H54 (cell line): ENCODE measurements at places on chromosomes 2 and 18.

GRCh38 chr2:140529706-140530105 is 1601.1 kb downstream of the LRP1B start:
- DNase-seq, result no peak

DNA sequence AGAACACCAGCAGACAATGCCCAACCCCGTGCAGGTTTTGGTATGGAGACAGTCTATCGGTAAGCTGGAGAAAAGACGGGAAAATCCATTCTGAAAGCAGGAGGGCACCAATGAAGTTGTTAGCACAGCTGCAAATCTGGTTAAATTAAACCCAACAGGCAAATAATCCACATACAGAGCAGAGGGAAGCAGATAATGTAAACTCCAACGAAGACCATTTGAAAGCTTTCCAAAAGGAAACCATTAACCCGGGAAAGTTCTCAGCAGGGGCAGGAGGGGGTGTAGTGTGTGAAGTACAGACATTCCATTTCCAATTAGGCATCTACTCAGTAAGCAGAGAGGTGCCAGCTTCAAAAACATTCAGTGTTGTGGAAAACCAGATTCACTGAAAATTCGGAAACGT is 10.3 kb downstream of the EDAR start:
- no peak for DNase-seq

DNA sequence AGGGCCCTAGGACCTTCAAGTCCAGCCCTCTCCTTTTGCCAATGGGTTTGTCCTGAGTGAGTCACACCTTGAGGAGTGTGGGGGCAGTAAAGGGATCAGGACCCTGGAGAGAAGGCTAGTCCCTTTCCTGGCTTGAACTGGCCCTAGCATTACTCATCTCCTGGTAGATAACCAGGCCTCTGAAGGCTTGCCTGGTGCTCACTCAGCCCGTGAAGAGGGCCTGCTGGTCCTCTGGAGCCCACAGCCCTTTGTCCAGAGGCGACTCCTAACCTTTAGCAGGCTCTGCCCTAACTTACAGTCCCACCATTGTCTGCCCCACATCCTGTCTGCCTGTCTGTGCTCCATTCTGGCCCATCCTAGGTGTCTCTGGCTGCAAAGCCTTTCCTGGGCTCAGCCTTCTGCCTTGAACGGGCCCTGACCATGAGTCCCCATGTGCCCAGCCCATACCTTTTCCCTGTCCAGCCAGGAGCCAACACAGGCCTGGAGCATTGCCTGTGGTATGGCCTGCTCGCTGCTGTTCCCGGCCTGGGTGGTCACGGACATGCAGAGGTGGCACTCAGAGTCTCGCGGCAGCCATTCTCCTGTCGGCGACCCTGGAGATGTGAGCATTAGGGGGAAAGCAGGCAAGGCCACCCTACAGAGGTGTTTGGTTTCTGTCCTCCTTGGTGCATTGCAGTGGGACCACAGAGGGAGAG is 5.0 kb downstream of the SFTPB start:
- peak; percentile 89 for DNase-seq

GRCh38 chr2:234571620-234572407 is 74.9 kb upstream of the ARL4C start:
- no peak for DNase-seq

DNA sequence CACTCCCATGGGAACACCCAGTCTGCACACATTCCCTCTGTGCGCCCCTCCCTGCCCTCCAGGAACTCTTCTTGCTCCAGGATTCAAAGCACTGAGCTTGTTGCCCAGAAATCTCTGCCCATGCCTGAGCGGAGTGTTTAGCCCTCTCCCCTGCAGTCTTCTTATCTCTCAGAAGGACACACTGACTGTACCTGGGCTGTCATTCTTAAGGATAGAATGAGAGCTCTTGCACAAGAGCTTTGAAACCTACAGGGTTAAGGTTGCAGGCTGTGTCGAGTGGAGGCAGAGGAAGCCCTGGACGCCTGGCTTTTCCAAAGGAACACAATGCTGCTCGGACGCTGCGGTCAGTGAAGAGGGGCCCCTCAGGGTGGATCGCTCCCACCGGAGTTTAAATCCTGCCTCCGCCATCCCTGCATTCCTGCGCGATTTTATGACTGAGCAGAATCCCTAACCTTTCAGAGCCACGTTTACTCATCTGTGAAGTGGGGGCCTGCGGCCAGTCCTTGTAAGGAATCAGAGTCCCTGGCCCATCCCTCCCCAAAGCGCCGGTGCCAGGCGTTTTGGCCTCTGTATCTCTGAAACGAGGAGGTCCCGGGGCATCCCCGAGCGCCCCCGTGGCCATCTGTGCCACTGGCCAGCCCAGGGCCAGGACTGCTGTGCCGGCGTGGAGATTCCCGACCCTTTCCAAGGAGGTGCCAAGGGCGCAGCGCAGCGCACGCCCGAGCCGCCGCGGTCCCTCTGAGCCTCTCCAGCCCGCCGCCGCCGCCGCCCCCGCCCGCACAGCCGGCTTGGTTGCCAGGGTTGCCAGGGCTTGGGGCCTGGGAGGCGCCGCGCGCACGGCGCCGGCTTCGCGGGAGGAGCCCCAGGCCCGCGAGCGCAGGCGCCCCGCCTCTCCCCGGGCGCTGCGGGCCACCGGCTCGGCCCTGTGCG is 58.9 kb downstream of the FAM168B start:
- DNase-seq, result no peak

- DNase-seq, result no peak
Observed at GRCh38 chr18:61662726-61663125, 230.1 kb downstream of the RNF152 start.

DNA sequence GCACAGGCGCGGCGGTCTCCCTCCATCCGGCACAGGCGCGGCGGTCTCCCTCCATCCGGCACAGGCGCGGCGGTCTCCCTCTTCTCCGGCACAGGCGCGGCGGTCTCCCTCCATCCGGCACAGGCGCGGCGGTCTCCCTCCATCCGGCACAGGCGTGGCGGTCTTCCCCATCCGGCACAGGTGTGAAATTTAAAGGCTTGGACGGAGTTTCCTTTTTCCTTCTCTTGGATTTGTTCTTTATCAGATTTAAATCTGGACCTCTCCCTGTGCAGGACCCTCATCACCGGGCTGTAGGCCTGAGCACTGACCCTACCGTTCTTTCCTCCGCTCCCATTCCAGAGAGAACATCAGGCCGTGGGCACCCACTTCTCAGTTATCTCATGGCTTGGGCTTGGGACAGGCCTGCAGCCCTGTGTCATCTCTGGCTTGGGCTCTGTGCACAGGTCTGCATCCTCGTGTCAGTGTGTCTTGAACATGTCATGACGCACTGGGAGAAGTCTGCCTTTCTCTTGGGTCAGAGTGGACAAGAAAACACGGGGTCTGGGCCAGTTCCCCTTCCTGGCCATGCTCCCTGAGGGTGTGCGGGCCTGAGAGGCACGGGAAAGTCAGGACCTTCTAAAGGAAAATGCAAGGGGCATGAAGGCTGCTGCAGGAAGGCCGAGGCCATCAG is 53.9 kb upstream of the PXDN start:
- no peak for DNase-seq

DNA sequence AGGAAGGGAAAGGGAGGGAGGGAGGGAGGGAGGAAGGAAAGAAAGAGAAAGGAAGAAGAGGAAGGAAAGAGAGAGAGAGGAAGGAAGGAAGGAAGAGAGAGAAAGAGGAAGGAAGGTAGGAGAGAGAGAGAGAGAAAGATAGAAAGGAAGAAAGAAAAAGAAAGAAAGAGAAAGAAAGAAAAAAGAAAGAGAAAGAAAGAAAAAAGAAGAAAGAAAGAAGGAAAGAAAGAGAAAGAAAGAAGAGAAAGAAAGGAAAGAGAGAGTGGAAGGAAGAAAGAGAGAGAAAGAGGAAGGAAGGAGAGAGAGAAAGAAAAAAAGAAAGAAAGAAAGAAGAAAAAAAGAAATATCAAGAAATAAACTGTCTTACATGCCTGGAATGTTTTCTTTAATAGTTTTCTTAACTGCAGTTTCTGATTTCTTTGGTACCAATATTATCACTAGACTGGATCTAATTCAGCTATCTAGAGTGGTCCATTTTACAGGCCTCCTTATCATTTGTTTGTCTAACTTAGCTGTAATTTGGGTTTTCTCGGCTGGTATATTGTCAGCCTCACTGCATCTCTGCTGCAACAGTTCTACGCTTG is 59.6 kb upstream of the MBOAT2 start:
- DNase-seq, result no peak

DNA sequence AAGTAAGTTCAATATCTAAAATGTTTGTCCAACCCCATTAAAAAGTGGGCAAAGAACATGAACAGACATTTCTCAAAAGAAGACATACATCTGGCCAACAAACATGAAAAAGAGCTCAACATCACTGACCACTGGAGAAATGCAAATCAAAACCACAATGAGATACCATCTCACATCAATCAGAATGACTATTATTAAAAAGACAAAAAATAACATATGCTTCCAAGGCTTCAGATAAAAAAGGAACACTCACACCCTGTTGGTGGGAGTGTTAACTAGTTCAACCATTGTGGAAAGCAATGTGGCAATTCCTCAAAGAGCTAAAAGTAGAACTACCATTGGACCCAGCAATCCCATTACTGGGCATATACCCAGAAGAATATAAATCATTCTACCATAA is 931.1 kb downstream of the LRP1B start:
- DNase-seq, result no peak

DNA sequence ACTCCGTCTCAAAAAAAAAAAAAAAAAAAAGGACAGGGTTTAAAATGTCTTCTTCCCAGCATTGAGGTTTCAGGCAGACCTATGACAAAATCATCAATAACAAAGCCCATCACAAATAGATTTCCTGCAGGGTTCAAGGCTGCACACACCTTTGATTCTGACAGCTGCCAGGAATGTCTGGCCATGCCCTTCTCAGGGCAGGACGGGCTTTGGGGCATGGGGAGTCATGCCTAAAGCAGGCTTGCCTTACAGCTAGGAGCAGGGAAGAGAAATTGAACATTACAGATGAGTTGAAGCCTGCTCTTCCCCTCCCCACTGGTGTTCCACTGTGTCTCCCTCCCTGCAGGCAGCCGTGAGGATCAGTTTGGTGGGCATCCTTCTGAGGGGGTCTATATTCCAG is 3.7 kb downstream of the PRELID3A start:
- no peak for DNase-seq
